ENCODE measurements at places on chromosomes 13 and 19.

GRCh38 chr13:96817336-96817941 is 176.8 kb downstream of the OXGR1 start:
- DNase-seq = no peak

- DNase-seq = no peak
Measured at GRCh38 chr19:30344446-30345425, 27.4 kb upstream of the ZNF536 start.

DNA sequence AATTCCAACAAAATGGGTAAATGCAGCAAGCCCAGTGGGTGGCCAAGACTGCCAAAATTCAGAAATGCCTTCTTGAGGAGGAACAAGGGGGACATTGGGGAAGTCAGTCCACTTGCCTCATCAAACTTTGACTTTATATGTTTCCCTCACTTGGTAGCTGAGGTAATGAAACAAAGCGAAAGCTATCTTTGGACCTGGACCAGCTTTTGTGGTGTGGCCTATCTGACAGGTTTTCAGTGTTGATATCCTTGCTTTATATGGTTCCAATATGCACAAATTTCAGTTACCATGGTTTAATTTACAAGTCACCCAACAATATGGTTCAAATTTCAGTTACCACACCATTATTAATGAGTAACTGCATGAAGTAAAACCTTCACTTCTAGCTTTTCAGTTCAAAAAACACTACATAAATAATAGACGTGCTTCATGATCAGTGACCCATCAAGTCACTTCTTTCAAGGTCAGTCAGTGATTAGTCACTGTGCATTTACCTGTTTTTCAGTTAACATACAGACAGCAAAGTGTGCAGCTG is 17.7 kb upstream of the POU4F1 start:
- DNase-seq = no peak

GRCh38 chr13:91369441-91369831 is 21.9 kb downstream of the MIR17HG start:
- DNase-seq = no peak

DNA sequence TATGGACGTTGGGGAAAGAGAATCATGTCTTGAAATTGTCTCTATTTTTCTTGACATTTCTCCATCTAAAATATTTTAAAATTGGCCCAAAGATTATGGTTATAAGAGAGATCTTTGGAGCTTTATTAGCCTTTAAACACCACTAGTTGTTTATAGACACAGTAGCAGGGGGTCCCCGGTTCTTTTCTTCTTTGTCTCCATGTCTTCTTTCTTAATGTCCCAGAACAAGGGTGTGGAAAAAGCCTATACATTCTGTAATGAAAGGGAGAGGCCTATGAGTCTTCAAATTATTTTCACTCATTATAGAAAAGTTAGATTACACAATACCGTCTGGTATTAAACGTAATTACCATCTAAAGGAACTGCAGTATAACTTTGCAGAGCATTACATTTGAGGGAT is 300.0 kb downstream of the NALCN start:
- no peak for DNase-seq

GRCh38 chr19:44657211-44657921 is 13.7 kb downstream of the PVR start:
- DNase-seq = no peak

GRCh38 chr13:27396252-27396846 is 28.1 kb upstream of the GTF3A start:
- DNase-seq = no peak

DNA sequence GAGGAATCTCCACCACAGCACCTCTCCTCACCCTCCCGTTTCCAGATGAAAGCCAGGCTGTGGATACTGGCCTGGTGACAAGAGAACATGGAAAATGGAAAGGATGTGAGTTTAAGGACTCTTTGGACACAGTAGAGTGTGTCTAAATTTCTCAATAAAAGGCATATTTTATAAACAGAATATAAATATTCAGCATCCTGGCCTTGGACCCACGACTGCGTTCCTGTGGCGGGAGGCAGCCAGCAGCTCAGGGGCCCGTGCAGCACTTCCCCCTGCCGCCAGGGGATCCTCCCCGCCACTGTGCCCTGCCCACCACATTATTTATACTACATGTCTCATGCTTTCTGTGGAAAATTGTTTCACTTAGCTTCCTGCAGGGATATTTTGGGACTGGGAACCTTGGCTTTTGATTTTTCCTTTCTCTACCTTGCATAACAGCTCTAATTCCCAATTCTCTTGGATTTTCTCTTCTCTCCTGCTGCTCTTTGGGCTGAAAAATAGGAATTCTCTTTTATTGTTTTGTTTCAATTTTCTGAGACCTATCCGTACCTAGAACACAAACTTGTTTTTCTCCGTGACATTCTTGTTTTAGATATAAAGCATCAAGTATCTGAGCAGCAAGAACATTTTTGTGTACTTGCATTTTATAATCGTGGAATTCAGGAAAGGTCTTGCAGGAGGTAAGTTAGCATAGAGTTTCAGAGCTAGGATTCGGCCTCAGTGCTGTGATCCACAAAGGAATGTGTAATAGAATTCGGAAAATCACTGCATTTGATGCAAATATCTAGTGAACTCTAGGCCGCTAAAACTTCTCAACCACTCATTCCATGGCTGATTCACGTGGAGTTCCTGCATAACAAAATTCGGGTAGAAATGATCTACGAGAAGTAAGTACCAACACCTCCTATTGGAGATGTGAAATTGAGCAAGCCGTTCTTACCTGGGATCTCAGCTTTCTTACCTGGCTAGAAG is 107.7 kb upstream of the SPATA13 start:
- no peak for DNase-seq

- DNase-seq = no peak
Measured at GRCh38 chr13:113964251-113964995, 9.5 kb downstream of the C13orf46 start.

GRCh38 chr13:22357132-22357531 is 686.3 kb downstream of the FGF9 start:
- DNase-seq = no peak

DNA sequence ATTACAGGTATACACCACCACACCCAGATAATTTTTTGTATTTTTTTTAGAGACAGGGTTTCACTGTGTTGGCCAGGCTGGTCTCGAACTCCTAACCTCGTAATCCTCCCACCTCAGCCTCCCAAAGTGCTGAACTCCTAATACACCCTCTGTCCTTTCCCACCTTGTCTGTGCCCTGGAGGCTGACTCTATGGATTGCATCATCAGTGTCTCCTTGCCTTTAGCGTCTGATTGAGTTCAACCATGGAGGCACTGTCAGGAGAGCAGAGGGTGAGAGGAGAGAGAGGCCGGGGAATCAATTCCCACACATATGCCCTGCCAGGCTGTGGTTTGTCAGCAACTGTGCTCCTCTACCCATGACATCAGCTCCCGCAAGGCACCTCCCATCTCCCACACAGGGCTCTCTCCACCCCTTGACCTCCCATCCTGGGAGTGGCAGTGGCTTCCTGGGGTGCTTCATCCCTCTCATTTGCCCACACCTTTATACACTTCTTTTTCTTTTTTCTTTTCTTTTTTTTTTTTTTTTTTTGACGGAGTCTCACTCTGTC is 12.6 kb upstream of the LILRB4 start:
- no peak for DNase-seq

- DNase-seq = no peak
Measured at GRCh38 chr19:46452186-46452585, 19.2 kb downstream of the PNMA8A start.

GRCh38 chr13:56201834-56202233 is 938.9 kb upstream of the PRR20A start:
- DNase-seq = no peak

- DNase-seq = no peak
Measured at GRCh38 chr13:35309706-35310105, 166.8 kb downstream of the MAB21L1 start.

- DNase-seq = no peak
Measured at GRCh38 chr13:59891053-59891452, 272.7 kb downstream of the DIAPH3 start.

DNA sequence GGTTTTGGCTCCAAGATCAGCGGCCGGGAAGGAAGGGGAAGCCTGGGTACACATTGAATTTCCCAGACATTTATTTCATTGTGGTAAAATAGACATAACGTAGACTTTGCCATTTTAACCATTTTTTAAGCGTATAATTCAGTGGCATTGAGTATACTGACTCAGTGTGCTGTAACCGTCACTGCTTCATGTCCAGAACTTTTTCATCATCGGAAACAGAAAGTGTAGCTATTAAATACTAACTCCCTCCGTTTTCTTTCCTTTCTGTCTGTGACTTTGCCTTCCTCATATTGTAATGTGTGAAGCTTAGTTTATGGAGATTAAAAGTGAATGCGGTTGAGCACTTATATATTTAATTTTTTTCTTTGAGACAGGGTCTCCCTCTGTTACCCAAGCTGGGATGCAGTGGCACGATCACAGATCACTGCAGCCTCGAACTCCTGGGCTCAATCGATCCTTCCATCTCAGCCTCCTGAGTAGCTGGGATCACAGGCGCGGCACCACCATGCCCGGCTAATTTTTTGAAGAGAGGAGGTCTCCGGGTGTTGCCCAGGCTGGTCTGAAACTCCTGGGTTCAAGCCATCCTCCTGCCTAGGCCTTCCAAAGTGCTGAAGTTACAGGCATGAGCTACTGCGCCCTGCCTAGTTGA is 1.4 kb downstream of the HNRNPM start:
- no peak for DNase-seq

DNA sequence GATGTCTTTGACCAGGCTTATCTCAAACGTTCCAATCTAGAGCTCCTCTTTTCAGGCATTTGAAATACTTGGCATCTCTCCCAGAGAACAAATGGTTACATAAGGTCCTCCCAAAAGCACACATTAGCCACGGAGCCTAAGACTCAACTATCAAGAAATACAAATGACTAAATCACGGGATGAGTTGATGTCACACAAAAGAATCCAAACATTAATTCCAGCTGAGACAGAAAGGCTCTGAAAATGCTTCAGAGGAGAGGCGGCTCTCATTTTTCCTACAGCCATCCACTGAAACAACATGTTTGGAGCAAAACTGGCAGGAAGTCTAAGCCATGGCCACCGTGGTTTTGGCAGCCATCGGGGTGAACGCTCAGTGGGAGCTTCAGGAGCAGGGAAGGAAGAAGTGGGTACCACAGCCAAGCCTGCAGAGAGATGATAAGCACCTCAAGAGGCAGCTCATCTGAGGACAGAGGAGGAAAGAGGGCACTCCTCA is 122.5 kb downstream of the STK24 start:
- DNase-seq = no peak

DNA sequence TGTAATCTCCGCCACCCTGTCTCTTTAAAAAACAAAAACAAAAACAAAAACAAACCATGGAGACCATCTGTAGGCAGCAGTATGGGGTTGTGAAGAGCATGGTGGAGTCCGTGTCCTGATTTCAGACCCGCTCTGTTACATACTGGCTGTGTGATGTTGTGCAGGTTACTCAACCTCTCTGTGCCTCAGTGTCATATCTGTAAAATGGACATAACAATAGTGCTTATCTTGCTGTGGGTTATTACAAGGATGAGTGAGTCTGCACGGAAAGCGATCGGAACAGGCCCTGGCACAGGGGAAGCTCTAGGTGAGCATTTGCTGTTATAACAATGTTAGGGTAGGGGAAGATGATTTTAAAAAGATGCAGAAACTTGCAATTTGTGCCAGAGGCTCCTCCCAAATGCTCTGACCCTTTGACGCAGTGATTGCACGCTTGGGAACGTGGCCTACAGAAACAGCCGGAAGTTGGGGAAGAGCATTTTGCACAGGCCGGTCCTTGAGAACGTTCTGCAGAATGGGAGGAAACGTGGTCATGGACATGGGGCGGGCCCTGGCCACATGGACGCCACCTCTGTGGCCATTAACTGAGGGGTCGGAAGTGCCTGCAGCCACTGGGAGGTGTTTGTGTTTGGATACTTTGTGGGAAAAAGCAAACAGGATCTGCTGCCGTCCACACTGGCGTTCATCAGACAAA is 15.7 kb upstream of the SELENOW start:
- no peak for DNase-seq

GRCh38 chr13:64675255-64675892 is 2554.8 kb downstream of the PCDH9 start:
- no peak for DNase-seq

- DNase-seq = no peak
Measured at GRCh38 chr13:59300355-59301173, 863.2 kb downstream of the DIAPH3 start.

GRCh38 chr19:4067396-4068046 is 822 bp upstream of the ZBTB7A start:
- DNase-seq = no peak

GRCh38 chr13:29991343-29991742 is 140.9 kb upstream of the UBL3 start:
- DNase-seq = no peak

DNA sequence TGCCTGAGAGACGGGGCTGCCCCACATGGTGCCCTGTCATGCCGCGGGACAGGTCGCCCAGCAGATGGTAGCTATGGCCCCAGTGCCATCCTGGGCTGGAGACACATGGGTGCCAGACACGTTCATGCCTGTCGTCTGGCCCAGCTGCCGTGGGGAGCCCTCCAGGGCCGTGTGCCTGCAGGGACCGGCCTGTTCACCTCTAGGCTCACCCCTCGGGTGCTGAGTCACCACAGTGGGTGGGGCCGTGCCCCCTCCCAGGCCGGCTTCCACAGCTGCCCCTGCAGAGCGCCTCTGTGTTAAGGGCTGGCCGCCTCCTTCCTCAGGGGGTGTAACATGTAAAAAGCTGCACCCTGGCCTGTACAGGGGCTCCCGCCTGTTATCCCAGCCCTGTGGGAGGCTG is 36.1 kb downstream of the CSNK1G2 start:
- DNase-seq = no peak

DNA sequence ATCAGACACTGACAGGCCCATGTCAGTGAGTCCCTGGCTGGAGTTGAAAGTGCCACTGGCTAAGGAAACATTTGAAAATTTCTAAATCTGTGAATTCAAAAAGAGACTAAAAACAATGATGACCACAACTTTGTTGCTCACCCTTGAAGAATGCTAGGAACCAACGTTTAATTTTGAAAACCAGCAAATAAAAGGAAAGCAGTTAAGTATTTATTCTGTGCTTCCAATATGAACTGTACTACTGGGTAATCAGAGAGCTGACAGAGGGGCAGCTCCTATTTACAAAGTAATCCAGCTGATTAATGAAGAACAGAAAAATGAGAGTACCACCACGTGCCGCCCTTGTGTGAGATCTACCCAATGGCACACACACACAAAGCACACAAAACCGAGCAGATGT is 44.7 kb upstream of the LATS2 start:
- no peak for DNase-seq

All from NCI-H187 treated with DMSO at 0.1 percent for 48 hours (cell line).